T-helper 2 cell (primary cell): ENCODE measurements at places on chromosomes 16 and 17.

GRCh38 chr17:45262516-45263476 lies 902 bp upstream of the SPATA32 start:
- no peak for DNase-seq

- DNase-seq: no peak
Observed at GRCh38 chr17:57115377-57115776, 30.3 kb downstream of the AKAP1 start.

GRCh38 chr17:18318117-18318516 lies 3.0 kb downstream of the SMCR8 start:
- DNase-seq: no peak

DNA sequence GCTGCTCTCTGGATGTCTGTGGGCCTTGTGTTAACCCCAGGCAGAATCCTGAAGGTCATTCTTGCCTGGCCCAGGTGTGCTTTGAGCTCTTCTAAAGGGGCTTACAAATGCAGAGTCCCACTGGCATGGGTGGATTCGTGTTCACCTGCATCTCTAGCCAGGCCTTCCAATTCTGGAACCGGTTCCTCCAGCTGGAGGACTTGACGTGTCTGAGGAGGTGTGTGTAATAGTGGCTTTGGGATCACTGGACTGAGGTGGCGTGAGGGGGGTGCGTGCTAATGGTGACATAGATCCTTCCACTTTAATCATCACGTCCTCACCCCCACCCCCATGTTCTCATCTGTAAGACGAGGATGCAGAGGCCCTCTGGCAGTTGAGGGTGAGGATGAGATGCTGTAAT lies 4.8 kb downstream of the GSE1 start:
- no peak for DNase-seq

- DNase-seq: no peak
Observed at GRCh38 chr16:4976079-4976478, 17.9 kb downstream of the SEC14L5 start.

DNA sequence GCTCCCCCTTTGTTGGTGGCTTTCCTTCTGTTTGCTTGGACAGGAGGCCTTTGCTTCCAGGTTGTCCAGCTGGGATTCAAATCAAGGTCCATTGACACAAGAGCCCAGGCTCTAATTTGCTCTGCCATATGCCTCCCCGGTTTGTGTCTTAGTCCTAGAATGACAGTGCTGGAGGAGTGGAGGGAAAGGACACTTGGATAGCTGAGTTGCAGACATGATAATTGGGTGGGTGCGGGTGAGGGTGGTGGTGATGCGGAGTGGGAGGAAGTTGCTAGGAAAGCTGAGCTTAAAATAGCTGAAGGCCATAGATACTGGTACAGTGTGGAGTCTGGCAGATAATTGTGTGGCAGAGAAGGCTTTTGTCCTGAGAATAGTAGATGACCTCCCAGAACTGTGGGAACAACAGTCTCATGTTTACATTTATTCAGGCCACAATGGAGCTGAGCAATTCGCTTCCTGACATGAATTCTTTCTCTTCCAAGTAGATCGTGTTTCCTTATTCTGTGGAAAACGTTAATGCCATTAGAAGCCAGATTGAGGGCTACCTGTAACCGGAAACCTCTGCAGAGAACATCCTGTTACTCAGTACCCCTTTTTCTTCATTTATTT lies 23.8 kb downstream of the SEC14L1 start:
- DNase-seq: no peak

DNA sequence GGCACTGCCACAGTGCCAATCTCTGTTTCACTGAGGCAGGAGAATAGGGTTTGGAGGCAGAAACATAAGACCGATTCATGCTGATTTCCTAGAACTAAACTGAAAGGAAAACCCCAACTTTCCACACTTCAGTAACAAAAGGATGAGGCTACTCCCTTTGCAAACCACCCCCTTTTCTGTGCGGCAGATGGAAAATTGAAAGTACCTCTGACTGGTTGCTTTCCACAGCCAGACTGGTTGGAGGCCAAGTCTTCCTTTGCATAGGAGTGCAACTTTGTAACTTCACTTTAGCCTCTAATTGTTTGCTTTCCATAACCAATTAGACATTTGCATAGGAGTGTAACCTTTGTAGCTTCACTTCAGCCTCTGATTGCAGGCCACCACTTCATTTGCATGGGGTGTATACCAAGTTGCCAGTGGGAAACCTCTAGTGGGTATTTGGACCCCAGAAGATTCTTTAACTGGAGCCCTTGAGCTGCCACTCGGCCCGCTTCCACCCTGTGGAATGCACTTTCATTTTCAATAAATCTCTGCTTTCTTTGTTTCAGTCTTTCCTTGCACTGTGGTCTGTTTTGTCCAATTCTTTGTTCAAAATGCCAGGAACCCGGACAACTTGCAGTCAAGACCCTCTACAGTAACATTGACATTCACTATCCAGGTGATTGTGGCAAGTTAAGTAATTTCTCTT lies 252.0 kb downstream of the UTP18 start:
- no peak for DNase-seq

DNA sequence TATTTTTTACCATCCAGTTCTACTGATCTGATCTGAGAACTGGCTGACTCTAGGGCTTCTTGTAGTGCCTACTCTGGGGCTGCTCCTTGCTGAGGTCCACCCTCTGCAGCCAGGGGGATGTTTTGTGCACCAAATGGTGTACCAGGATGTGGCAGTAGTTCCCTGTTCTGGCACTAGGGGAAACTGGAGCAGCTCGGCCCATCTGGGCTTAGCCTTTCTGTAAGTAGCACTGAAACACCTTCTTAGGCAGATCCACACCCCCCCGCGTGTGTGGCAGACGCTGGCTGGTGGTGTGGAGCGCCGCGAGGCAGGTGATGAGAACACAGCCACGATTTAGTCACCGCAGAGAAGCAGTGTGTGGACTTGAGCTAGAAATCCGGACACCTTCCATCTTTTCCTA lies 17.0 kb downstream of the DUSP14 start:
- no peak for DNase-seq

DNA sequence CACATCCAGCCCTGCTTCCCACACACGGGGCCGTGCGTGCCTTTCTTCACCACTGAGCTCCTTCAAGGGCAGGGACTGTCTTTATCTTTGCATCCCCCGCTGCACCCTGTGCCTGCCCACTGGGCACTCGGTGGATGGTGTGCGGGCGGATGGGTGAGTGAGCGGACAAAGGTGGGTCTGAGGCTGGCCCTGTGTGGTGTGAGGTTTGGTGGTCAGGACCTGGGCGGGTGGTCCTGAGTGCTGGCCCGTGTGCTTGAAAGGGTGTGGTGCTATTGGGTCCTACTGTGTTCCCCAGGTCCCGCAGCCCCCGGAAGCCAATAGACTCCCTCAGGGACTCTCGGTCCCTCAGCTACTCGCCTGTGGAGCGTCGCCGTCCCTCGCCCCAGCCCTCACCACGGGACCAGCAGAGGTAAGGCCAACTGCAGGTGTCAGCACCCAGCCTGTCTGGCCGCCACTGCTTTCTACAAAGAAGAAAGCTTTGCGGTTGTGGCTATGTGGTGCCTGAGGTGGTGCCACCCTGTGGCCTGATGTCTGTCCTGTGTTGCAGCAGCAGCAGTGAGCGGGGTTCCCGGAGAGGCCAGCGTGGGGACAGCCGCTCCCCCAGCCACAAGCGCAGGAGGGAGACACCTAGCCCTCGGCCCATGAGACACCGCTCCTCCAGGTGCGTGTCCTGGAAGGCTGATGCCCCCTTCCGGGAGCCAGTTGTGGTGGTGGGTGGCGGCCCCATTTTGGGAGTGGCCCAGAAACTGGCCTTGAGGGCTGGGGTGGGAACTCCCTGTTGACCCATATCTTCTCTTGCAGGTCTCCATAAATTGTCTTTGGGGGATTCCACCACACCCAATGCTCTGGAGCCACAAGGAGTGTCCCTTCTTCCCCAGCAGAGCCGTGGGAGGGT lies 6.8 kb downstream of the ELOB start:
- DNase-seq: no peak

GRCh38 chr17:80095038-80095843 lies 6.1 kb upstream of the GAA start:
- no peak for DNase-seq

DNA sequence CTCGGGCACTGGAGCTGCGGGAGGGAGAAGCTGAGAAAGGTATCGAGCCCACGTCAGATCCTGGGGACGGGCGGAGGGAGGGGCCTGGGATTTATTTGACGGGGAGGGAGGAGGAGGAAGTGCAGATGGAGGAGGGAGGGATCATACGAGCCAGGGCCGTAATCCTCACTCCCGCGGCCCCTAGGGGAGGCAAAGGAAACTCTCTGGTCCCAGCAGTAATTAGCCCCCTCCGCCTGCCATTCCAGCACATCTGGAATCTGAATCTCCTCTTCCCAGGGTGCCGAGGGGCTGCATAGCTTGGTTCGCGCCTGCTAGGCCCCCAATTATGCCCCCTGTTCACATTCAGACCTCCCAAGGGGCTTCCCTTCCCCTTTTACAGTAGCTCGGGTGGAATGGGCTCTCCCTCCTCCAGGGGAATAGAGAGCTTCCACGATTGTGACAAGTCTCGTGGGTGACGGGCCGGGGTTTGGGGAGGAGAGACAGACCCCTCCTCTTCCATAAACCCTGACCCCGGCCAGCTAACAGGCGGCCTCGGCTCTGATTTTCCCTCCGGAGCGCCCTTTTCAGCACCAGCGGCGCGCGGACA lies at the start of gene SEZ6L2:
Gene SEZ6L2 (minus strand): TSS at position 35 of the 586 bp plus-strand sequence. CDS start 531 bp downstream, outside the sequence.
- DNase-seq: no peak

DNA sequence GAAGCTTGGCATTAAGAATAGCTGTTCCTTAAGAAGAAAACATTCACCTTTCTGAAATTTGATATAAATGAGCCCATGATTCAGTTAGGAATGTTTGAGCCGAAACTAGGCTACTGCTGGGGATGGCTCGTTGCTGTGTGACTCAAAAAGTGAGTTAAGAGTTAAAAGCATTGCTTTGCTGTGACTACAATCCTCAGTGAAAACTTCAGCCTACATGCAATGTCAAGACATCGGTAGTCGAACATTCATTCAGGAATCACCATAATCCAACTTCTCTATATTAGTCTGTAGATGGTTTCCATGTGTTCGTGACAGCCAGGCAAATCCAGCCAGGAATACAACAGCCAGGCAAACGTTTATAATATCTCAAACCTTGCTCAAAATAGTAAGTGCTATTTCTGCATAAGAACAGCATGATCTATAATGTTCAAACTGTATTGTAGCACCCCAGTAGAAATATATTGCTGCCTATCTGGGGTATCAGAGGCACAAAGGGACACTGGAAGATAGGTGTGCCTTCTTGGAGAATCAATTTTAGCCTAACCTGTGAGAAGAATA lies 1225.1 kb downstream of the CDH8 start:
- no peak for DNase-seq

DNA sequence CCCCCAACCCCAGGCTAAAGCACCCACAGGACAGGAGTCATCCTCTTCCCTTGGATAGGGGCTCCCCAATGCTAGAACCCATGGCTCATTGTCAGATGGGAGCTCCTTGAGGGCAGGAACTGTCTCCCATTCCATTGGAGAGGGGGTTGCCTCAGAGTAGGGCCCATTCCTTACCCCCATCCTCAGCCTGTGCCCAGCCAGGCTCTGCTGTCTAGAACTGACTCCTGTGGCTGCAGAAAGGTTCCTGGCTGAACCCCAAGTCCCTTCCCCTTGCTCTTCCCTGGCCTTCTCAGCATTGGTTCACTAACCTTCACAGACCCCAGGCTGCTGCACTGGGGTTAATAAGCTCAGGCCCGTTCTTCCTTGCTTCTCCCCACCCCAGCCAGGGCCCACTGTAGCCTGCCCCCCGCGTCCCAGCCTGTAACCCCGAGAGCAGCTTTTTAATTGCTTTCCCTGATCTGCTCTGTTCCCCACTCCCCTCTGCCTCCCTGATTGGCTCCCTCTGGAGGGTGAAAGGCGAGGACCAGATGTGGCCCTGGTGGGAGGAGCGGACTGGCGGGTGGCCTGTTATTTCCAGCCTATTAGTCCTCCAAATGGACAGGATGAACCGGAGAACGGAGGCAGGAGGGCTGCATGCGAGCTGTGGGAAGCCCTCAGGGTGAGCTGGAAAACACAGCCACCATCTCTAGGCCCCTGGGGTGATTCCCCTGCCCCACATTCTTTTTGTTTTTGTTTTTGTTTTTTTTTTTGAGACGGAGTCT lies 6.0 kb upstream of the GFAP start:
- DNase-seq: no peak

- DNase-seq: no peak
Observed at GRCh38 chr16:49563666-49564065, 190.1 kb downstream of the C16orf78 start.

DNA sequence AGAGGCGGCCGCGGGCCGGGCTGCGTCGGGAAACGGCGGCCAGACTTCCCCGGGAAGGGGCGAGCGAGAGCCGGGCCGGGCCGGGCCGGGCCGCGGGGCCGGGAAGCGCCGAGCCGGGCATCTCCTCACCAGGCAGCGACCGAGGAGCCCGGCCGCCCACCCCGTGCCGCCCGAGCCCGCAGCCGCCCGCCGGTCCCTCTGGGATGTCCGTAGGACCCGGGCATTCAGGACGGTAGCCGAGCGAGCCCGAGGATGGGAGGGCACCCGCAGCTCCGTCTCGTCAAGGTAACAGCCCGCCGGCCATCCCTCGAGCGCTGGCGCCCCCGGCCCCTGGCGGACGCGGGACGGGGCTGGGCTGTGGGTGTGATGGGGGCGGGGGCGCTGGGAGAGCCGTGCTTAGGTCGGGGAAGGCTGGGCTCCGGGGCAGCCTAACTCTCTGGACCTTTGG lies at the start of gene CRHR1:
Gene CRHR1 (plus strand): TSS at position 28 of the 448 bp plus-strand sequence. CDS start 225 bp downstream, at position 253.
- no peak for DNase-seq
